Activated CD8-positive, alpha-beta memory T cell treated with anti-CD3 and anti-CD28 coated beads, Interleukin-2, amount 10 ng/mL, durations not matched to agents 7 days and 5 days (primary cell): ENCODE measurements at places on chromosomes 2 and 18. TPM values are rescaled to one million over a fixed set of nuclear protein-coding genes. Genes with fewer than 3 reads are reported as not detected.

Gene PHOSPHO2
- 5.9 TPM for total RNA-seq

Gene HOXD12
- total RNA-seq, result not detected

Gene RAX
- not detected for total RNA-seq

Gene SLC25A12
- 31.3 TPM for total RNA-seq

Gene SULT1C4
- not detected for total RNA-seq
